ENCODE measurements at places on chromosomes 6 and 20. TPM values are rescaled to one million over a fixed set of nuclear protein-coding genes. Genes with fewer than 3 reads are reported as not detected.

- DNase-seq = no peak
- H3K36me3 ChIP-seq = no peaks in the 10 kb centered on the region
- H3K4me3 ChIP-seq = no peak overlapping the region
- H3K4me1 ChIP-seq = peaks cover 7% of the 10 kb centered on the region
Observed at GRCh38 chr6:45109551-45109950, 218.6 kb upstream of the RUNX2 start.

- H3K27ac ChIP-seq = no peak overlapping the region
- H3K36me3 ChIP-seq = no peaks in the 10 kb centered on the region
- DNase-seq = peak; percentile 49
- no peaks in the 10 kb centered on the region for H3K4me1 ChIP-seq
Observed at GRCh38 chr6:46486181-46486580, 5.1 kb downstream of the RCAN2 start.

- no peaks in the 10 kb centered on the region for H3K4me1 ChIP-seq
- H3K27me3 ChIP-seq = no peaks in the 10 kb centered on the region
- no peak overlapping the region for H3K4me3 ChIP-seq
- H3K36me3 ChIP-seq = no peaks in the 10 kb centered on the region
- no peak overlapping the region for H3K27ac ChIP-seq
Observed at GRCh38 chr20:52619101-52619500, 353.1 kb upstream of the TSHZ2 start.

GRCh38 chr6:77466055-77466450, 2.8 kb upstream of the HTR1B start:
- H3K36me3 ChIP-seq = no peaks in the 10 kb centered on the region
- peaks cover 47% of the 10 kb centered on the region for H3K27me3 ChIP-seq

- H3K36me3 ChIP-seq = no peaks in the 10 kb centered on the region
- no peak for DNase-seq
- no peak overlapping the region for H3K4me3 ChIP-seq
- H3K27me3 ChIP-seq = no peaks in the 10 kb centered on the region
- no peak overlapping the region for H3K27ac ChIP-seq
Observed at GRCh38 chr6:63785006-63785405, 149.4 kb downstream of the PHF3 start.

DNA sequence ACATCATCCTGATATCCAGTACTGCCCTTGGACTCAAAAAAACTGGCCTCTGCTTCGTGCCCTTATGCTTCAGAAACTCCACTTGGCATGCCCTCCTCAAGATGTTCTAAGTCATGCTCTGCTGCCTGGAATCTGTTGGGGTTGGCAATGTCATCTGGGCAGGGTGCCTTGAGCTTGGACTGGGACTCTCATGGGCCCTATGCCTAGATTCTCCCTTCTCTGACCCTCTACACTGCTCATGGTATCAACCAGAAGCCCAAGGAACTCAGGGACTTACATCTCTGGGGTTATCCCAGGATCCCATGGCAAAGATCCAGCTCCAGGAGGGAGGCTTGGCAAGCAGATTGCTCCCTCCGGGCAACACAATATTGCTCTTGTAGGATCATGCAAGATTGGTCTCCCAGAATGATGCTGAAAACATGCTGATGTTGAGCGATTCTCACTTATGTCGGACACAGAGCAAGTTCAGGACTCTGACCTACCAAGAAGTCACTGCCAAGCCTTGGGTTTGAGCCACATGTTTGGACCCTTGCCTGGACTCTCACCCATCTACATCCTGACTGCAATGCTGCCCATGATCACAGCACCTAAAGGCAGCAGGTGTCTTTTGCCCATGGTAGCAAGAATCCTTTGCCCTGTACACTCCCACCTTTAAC, 88.8 kb downstream of the ADAT2 start:
- H3K4me1 ChIP-seq = no peaks in the 10 kb centered on the region
- H3K27ac ChIP-seq = no peak overlapping the region
- H3K27me3 ChIP-seq = no peaks in the 10 kb centered on the region
- H3K36me3 ChIP-seq = no peaks in the 10 kb centered on the region
- H3K4me3 ChIP-seq = no peak overlapping the region
- no peak for DNase-seq

GRCh38 chr6:105771313-105771970, 314.7 kb upstream of the PRDM1 start:
- DNase-seq = peak; percentile 37
- no peak overlapping the region for H3K4me3 ChIP-seq
- H3K4me1 ChIP-seq = peaks cover 6% of the 10 kb centered on the region
- no peaks in the 10 kb centered on the region for H3K36me3 ChIP-seq

DNA sequence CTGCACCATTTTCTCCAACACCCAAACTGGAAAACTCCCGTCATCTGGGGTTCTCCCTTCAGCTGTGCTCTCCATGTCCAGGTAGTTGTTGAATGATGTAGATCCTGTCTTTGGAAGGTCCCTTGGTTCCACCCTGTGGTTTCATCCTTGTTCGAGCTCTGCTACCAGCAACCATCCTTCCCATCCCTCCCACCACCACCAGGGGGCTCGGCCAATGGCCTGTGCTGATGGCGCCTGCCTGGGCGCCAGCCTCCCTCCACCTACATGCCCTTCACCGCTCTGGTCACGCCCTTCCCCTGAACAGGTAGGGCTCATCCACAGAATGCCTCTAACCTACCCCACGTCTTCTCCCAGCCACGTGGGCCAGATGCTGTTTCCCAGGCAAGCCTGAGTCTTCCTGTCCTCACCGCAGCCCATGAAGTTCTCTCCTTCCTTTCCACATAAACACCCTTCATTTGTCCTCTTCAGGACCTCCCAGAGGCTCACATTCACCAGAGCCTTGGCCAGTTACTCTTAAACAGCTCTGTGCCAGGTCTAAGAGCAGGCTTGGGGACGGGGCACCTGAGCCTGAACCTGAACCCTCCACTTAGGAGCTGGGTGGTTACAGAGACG, 75.1 kb upstream of the DUSP22 start:
- peaks cover 37% of the 10 kb centered on the region for H3K4me1 ChIP-seq
- no peak for DNase-seq
- no peak overlapping the region for H3K4me3 ChIP-seq
- H3K36me3 ChIP-seq = no peaks in the 10 kb centered on the region
- no peak overlapping the region for H3K27ac ChIP-seq

DNA sequence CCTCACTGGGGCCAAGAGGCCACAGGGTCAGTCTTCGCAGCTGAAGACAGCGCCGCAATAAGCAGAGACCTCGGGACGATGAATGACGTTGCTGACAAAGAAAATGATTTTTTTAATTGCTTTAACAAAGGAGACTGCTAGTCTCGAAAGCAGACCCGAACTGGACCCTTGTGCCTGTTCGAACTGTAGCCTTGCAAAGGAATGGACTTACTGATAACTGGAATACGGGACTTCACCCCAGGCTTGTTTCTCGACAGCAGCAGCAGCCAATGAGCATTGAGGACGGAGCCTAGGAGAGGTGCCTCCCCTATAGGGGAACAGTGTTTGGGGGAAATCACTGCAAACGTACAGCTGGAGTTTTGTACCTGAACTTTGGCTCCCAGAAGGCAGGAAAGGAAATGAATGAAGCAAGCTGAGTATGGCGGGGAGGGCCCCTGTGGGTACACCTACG, 1.3 kb upstream of the TAF4 start:
- peak; percentile 79 for DNase-seq
- H3K4me3 ChIP-seq = peak overlapping the region; percentile 76
- H3K4me1 ChIP-seq = peaks cover 16% of the 10 kb centered on the region
- no peaks in the 10 kb centered on the region for H3K27me3 ChIP-seq
- H3K27ac ChIP-seq = peak overlapping the region; percentile 66

DNA sequence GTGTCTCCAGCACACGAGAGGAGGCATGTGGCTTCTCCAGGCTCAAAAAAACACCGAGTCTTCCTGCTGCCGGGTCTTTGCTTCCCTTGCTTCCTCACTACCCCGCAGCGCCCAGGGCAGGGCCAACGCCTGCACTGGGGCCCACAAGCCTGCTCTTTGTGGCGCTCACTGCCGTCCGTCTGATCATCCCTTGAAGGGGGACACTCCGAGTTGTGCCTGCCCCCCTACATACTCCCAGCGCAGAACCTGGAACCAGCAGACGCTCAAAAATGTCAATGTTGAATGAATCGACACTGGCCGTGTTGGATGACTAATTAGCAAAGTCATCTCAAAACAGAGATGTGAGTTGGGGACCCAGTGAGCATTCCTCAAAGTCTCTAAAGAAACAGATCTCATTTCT, 8.1 kb upstream of the ARFGAP1 start:
- no peak for DNase-seq
- H3K36me3 ChIP-seq = no peaks in the 10 kb centered on the region
- peaks cover 55% of the 10 kb centered on the region for H3K27me3 ChIP-seq

GRCh38 chr20:32603046-32603726, 18.1 kb upstream of the NOL4L start:
- no peaks in the 10 kb centered on the region for H3K36me3 ChIP-seq
- H3K4me1 ChIP-seq = no peaks in the 10 kb centered on the region
- H3K27me3 ChIP-seq = peaks cover 27% of the 10 kb centered on the region
- H3K4me3 ChIP-seq = no peak overlapping the region
- no peak for DNase-seq
- no peak overlapping the region for H3K27ac ChIP-seq

DNA sequence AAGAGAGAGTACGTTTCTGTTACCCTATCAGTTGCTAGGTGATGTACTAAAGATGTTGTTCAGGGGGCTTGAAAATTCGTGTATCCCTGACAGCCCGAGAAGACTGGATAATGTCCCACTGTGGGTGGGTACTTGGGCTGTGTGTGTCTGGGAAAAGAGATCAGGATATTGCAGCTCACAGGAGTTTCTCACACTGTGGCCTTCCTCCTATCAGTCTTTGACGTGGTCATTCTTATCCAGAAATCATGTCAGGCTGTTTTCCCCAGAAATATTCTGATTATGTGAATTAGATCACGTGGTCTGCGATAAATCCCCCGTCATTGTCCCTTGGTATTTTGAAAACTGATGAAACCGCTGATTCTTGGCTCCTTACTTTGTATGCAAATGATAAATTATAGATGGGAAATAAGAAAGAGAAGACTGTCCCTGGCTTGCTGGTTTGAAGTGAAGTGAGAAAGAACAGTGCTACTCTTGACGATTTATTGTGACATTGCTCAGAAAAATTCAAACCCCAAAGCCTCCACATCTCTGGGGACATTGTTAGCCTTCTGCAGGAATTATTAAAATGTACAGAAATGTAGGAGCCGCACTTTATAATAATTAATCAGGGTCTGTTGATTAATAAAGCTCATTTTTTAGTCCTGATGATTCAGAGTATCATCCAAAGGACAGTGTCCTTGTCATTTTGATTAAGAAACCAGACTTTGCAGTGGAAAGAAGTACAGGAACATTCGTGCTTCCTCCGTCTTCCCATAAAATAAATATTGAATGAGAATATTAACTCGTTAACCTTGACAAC, 167.5 kb upstream of the TSHZ2 start:
- H3K27ac ChIP-seq = no peak overlapping the region
- no peaks in the 10 kb centered on the region for H3K27me3 ChIP-seq
- no peak for DNase-seq
- H3K4me3 ChIP-seq = no peak overlapping the region
- H3K36me3 ChIP-seq = no peaks in the 10 kb centered on the region
- no peaks in the 10 kb centered on the region for H3K4me1 ChIP-seq

GRCh38 chr20:3768342-3769130, 983 bp upstream of the ADISSP start:
- H3K36me3 ChIP-seq = no peaks in the 10 kb centered on the region
- peak overlapping the region; percentile 83 for H3K27ac ChIP-seq
- peak; percentile 94 for DNase-seq

DNA sequence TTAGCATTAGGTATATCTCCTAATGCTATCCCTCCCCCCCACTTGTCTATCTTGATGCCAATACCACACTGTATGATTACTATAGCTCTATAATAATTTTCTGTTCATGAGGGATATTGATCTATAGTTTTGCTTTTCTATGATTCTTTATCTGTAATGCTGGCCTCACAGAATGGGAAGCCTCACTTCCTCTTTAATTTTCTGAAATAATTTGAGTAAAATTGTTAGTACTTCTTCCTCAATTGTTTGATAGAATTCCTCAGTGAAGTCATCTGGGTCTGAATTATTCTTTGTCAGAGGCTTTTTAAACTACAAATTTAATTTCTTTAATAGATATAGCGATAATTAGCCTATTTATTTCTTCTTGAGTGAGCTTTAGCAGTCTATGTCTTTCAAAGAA, 31.2 kb downstream of the SIRPD start:
- no peak for DNase-seq
- H3K36me3 ChIP-seq = no peaks in the 10 kb centered on the region

DNA sequence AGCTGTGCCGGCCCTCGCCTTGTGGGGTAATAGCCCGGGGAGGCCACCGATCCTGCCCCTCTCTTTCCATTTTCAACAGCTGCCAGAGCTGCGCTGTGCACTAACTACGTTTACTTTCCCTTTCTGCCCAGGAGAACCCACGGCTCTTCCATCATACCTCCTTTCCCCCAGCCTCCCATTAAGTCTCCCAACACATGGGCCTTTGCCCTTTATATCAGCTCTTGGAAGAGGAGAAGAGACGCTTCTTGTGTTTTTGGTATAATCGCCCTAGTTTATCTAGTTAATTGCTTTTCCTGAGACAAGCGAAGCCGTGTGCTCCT, 637 bp downstream of the UBR2 start:
- peak overlapping the region; percentile 95 for H3K27ac ChIP-seq
- H3K4me1 ChIP-seq = peaks cover 8% of the 10 kb centered on the region
- H3K4me3 ChIP-seq = peak overlapping the region; percentile 99
- DNase-seq = no peak
- no peaks in the 10 kb centered on the region for H3K36me3 ChIP-seq
- no peaks in the 10 kb centered on the region for H3K27me3 ChIP-seq

The SNX9 gene
- 177 TPM for total RNA-seq

The SOBP gene
- 12.1 TPM for total RNA-seq

The TFAP2A gene
- total RNA-seq = 0.36 TPM

The APOM gene
- 1.2 TPM for total RNA-seq

The CLPSL1 gene
- not detected for total RNA-seq

The RUNX2 gene
- total RNA-seq = 35.4 TPM

The PCK1 gene
- total RNA-seq = not detected

The MACROD2 gene
- total RNA-seq = 4.0 TPM

The PARD6B gene
- total RNA-seq = 0.72 TPM

The OR2B6 gene
- not detected for total RNA-seq

The SLC12A5 gene
- total RNA-seq = under 0.01 TPM

The ZSCAN23 gene
- 7.4 TPM for total RNA-seq

The TULP1 gene
- total RNA-seq = not detected

The AKAP12 gene
- 70.1 TPM for total RNA-seq

The BICRAL gene
- 9.4 TPM for total RNA-seq

All from osteoblast (primary cell).